ENCODE measurements at places on chromosomes 16 and 17. TPM values are rescaled to one million over a fixed set of nuclear protein-coding genes. Genes with fewer than 3 reads are reported as not detected.

DNA sequence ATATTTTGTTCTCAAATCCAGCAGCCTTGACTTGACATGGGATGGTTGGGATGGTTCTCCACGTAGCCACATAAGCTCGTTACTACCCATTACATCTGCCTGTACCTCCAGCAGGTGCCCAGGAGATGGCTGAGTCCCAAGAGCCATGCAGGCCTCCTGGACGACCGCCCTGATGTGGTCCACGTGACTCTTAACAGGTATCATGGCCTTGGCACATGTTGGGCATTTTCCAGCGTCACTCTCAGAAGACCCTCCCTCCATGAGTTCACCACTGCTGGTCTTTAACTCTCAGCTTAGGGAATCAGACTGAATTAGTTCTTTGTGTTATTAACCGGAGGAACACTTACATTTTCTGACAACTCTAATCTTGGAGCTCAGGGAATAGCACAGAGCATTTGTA lies 161.5 kb downstream of the CDH13 start:
- DNase-seq: no peak
- H3K27me3 ChIP-seq: no peaks in the 10 kb centered on the region
- H3K36me3 ChIP-seq: no peaks in the 10 kb centered on the region
- H3K27ac ChIP-seq: no peak overlapping the region
- no peaks in the 10 kb centered on the region for H3K4me1 ChIP-seq

The TP53TG3C gene
- total RNA-seq: not detected

The MPP2 gene
- total RNA-seq: 4.0 TPM

DNA sequence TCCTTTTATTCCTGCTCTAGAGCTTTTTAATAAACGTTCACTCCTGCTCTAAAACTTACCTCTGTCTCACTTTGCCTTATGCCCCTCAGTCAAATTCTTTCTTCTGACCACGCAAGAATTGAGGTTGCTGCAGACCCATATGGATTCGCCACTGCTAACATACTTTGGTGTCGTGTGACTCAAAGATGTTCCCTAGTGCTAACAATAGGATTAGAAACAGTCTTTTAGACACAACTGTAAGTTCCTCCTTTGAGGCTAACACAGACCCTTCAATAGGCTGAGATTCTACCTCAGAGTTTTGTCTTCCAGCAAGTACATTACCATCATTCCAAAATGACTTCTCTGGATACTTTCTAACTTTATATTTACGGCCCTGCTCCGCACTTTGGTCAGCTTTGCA lies 149.5 kb upstream of the COX10 start:
- H3K27me3 ChIP-seq: no peaks in the 10 kb centered on the region
- H3K4me3 ChIP-seq: no peak overlapping the region
- H3K4me1 ChIP-seq: no peaks in the 10 kb centered on the region
- no peak for DNase-seq
- H3K36me3 ChIP-seq: no peaks in the 10 kb centered on the region

GRCh38 chr17:1007310-1008007 lies 10.5 kb downstream of the TIMM22 start:
- no peak for DNase-seq
- no peaks in the 10 kb centered on the region for H3K27me3 ChIP-seq
- H3K27ac ChIP-seq: no peak overlapping the region
- peaks cover 10% of the 10 kb centered on the region for H3K36me3 ChIP-seq

- peaks cover 29% of the 10 kb centered on the region for H3K4me1 ChIP-seq
- no peak for DNase-seq
- H3K27ac ChIP-seq: no peak overlapping the region
- no peak overlapping the region for H3K4me3 ChIP-seq
- H3K27me3 ChIP-seq: no peaks in the 10 kb centered on the region
- H3K36me3 ChIP-seq: no peaks in the 10 kb centered on the region
Measured at GRCh38 chr17:80836658-80836965, 155.0 kb upstream of the CHMP6 start.

DNA sequence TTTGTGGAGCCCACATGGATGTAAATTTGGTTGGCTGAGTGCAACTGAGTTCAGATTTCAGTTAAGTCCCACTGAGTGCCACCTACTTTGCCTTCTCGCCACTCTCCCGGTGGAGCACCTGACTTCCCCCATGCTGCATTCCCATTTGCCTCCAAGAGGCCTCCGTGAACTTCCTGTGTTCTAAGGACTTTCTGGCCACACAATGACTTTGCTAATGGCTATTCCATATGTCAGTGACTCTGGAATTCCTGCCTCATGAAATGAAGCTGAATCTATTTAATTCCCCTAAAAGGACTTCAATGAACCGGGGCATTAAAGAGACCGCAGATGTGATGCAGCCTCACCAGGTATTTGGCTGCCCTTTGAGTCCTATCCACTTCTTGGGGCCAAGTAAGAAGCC lies 29.9 kb downstream of the ABCC12 start:
- no peak overlapping the region for H3K4me3 ChIP-seq
- H3K27me3 ChIP-seq: no peaks in the 10 kb centered on the region
- H3K4me1 ChIP-seq: no peaks in the 10 kb centered on the region
- no peaks in the 10 kb centered on the region for H3K36me3 ChIP-seq
- H3K27ac ChIP-seq: no peak overlapping the region

DNA sequence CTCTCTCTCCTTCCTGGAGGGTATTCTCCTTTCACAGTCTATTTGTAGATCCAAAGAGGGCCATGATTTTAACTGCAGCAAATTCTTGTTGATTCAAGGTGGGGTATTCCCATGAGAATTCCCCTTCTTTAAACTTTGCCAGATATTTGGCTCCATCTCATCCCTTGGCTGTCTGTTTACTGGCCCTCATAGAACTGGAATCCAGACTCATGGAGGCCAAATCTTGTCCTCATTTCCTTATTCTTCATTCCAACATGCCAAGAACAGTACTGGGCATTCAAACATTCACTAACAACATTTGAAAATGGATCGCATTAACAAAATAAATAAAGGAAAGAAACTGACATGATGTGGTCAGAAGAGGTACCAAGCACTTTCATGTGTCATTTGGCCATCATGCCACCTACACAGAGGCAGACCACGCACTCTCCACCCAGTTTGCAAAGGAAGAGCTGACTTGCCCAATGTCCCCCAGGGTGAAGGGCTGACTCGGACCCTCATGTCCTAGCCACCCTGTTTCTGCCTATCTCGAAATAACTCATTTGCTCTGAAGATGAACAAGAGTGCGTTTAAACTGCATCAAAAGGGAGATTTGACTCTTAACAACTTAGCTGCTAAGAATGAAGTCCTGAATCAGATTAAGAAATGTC lies 23.1 kb upstream of the SLC35B1 start:
- no peak overlapping the region for H3K27ac ChIP-seq
- no peaks in the 10 kb centered on the region for H3K36me3 ChIP-seq
- no peaks in the 10 kb centered on the region for H3K27me3 ChIP-seq
- no peak overlapping the region for H3K4me3 ChIP-seq
- H3K4me1 ChIP-seq: no peaks in the 10 kb centered on the region

GRCh38 chr17:78263063-78263735 lies 31.8 kb downstream of the TMEM235 start:
- no peak overlapping the region for H3K27ac ChIP-seq
- no peaks in the 10 kb centered on the region for H3K36me3 ChIP-seq
- DNase-seq: no peak
- H3K4me1 ChIP-seq: peaks cover 16% of the 10 kb centered on the region
- H3K27me3 ChIP-seq: no peaks in the 10 kb centered on the region
